ENCODE measurements at places on chromosomes 11 and 22.
A peak's percentile ranks its signal among the peaks of the same experiment; 100 is the strongest.

DNA sequence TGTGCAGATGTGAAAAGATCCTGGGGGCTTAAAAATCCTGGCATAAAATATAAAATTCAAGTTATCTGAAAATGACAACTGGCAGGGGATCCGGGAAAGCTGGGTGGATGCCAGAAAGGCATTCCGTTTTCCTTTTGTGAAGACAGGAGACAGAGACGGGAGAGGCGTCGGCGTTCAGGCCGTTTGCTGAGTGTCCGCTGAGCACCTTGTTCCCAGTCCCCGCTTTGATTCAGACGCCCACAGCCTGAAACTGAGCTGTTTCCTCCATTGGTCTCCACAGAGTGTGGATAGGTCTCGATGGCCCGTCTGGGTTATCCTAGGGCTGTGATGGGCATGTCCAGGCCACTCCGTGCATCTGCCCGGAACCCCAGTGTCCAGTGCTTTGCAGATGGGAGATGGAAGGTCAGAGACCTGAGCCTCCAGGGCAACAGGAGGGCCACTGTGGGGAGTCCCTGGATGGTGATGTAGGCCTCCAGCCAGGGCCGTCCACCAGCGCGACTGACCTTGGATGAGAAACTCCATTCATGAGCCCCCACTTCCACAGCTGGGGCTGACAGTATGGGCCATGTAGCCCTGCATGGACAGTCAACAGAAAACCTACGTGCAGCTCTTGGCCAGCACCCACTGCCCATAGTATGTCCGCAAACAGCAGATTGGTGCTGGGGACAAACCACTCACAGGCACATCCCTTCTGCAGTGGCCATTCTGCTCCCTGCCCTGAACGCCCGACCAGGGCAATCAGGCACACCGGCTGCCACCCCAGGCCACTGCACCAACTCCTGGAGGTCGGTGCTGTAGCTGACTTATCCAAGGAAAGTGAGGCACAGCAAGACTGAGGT is 11.6 kb downstream of the MRGPRF start:
- DNase-seq, result no peak

DNA sequence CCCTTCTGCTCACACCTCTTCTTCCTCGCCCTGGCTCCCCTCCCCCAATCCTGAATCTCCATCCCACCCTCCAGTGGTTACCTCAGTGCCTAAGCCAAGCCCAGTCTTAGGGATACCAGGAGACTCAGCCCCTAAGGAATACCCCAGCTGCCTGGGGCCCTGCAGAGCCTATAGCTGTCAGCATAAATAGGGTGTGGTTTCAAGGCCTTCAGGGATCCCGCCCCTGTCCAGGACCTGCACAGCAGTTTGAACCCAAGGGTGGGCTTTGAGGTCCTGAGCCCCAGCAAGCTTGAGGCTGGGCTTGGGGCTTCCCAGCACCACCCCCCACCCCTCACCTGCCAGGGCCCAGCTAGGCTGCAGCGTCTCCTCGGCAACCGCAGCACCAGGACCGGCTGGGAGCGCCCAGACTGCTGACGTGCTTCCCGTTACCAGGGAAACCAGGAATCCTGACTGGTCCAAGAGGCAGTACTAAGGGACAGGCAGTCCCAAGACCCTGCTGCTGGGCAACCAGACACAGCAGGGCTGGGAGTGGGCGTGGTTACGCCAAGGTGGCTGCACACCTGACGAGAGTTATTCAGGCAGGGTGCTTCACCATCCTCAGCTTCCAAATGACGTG is 13.7 kb downstream of the APBB1 start:
- DNase-seq, result no peak

DNA sequence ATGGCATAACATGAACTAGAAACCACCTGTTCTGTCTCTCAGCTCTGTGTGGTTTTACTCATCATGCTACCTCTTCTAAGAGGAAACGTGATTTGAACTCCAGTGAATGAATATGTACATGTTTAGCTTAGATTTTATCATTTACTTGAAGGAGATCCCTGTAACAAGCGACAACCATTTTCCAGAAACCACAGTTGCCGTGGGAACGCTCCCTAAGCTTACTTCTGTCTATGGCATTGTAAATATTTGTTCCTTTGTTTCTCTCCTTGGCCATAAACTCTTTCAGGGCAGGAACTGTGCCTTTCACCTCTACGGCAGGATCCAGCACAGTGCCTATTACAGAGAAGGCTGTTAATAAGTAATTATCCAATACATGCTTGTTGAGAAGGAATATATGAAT is 17.1 kb upstream of the TPH1 start:
- DNase-seq, result no peak

GRCh38 chr11:76512851-76513653 is 68.2 kb downstream of the EMSY start:
- DNase-seq, result peak; percentile 68

GRCh38 chr22:43533156-43533530 is 121.3 kb downstream of the MPPED1 start:
- DNase-seq, result no peak

DNA sequence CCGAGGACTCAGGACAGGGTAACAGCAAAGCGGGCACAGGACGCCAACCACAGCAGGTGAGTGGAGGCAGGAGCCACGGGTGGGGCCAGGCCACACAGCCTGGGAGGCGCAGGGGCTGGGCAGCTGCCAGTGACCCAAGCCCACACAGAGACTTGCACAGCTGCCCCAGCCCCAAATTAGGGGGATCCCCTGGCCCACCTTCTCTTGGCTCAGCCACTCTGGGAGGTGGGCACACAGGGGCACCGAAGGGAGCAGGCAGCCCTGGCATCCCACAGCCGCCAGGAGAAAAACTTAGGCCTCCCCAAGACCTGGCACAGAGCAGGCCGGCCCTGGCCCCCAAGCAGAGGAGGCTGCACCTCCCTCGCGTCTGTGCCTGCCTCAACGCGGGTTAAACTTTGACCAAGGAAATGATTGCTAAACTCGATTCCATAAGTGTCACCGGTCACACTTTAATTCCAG is at the start of gene SLC22A12:
SLC22A12 (plus strand) TSS at position 458 of the 459 bp plus-strand sequence. CDS start 337 bp downstream, outside the sequence.
- DNase-seq, result no peak

- DNase-seq, result no peak
These were observed 88.5 kb downstream of the ZBTB16 start for GRCh38 chr11:114148013-114148382.

- no peak for DNase-seq
These were observed 87.9 kb downstream of the BCR start for GRCh38 chr22:23268139-23268712.

DNA sequence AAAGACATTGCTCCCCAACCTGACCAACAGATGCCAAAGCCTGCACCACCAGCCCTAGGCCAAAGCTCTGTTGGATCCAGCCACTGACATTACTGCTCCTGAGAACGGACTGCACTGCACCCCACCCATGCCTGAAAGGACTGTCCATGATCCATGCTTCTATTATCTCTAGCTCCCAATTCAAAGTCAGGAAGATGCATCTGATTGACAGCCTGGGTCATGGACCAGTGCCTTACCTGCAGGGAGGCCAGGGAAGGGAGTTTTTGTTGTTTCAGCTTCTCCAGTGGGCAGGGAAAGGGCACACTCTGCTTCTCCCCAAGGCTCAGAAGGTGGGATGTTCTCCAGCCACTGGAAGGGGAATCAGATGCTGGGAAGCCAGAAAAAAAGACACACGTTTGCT is 4.8 kb upstream of the PRDM11 start:
- no peak for DNase-seq

GRCh38 chr11:120136356-120136755 is 1.6 kb downstream of the TRIM29 start:
- DNase-seq, result no peak

- no peak for DNase-seq
These were observed 406.0 kb downstream of the TBC1D22A start for GRCh38 chr22:47168441-47168840.
